NCI-H2081 treated with DMSO at 0.1 percent for 48 hours (cell line): ENCODE measurements at places on chromosomes 3 and 15.

DNA sequence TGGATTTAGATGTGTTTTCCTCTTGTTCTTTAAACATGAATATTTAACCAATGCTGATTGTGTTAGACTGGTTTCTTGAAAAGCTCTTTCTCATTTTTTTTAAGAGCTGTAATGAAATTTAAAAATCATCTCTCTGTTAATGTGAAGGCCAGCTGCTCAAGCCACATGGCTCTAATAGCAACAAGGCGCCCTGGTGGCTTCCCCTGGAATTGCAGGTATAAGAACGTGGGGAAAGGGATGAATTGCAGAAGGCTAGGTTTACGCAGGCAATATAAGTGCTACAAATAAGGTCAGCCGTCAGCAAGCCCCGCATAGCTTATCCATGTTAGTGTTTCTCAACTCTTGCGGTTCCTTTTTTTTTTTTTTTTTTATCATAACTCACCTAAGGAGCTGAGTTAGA is 108.5 kb downstream of the SAMMSON start:
- DNase-seq: no peak

GRCh38 chr3:192068464-192069254 is 607.7 kb downstream of the PYDC2 start:
- DNase-seq: no peak

- DNase-seq: no peak
Measured at GRCh38 chr15:90188914-90189748, 12.0 kb upstream of the SEMA4B start.

GRCh38 chr3:133572158-133573053 is 1.1 kb upstream of the CDV3 start:
- no peak for DNase-seq
